ENCODE measurements at places on chromosomes 11 and 22. TPM values are rescaled to one million over a fixed set of nuclear protein-coding genes. Genes with fewer than 3 reads are reported as not detected.
A peak's percentile ranks its signal among the peaks of the same experiment; 100 is the strongest.

Gene CSRP3
- total RNA-seq = 3.5 TPM

Gene POU2AF2
- total RNA-seq = not detected

GRCh38 chr11:79942646-79943045, 501.8 kb upstream of the TENM4 start:
- H3K4me1 ChIP-seq = no peaks in the 10 kb centered on the region
- H3K27me3 ChIP-seq = no peaks in the 10 kb centered on the region
- H3K4me3 ChIP-seq = no peak overlapping the region
- H3K27ac ChIP-seq = no peak overlapping the region
- no peak for DNase-seq

GRCh38 chr11:5339771-5340322, 3.5 kb downstream of the OR51B5 start:
- DNase-seq = no peak
- no peaks in the 10 kb centered on the region for H3K4me1 ChIP-seq

DNA sequence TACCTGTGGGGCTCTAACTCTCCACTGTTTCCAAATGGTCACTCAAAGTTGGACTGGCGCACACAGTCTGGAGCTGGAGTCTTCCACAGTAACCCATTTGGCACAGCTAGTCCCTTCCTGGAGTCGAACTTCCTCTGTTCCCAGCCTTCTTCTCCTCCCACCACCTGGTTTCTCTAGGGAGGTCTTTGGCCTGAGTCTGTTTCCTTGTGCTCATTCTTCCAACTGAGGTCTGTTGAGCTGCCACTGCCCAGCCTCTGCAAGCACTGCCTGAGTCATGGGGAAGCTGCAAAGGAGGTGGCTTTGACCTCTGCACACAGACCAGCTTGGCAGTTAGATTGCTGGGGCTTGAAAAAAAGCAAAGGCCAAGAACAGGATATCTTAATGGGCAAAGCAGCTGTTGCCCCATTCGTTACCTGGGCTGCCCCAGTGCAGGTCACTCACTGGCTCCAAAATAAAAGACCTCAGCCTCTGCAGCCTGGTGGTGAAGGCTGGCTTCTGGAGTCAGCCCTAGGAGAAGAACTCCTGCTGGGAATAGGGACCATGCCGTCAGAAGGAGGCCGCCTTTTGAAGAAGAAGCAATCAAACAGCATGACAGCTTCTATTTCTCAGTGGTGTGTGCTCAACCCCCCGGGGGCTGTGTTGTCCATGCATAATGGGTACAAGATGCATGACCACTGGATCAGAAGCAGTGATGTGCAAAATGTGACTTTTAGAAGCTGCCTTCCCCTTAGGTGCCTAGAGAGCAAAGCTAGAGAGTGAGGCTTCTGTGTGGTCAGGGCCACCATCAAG, 3.0 kb downstream of the ADAMTS15 start:
- DNase-seq = no peak
- H3K27ac ChIP-seq = peak overlapping the region; percentile 92
- peaks cover 57% of the 10 kb centered on the region for H3K4me1 ChIP-seq

GRCh38 chr11:1970956-1971355, 23.8 kb downstream of the MRPL23 start:
- H3K27me3 ChIP-seq = no peaks in the 10 kb centered on the region
- DNase-seq = no peak
- H3K36me3 ChIP-seq = no peaks in the 10 kb centered on the region

DNA sequence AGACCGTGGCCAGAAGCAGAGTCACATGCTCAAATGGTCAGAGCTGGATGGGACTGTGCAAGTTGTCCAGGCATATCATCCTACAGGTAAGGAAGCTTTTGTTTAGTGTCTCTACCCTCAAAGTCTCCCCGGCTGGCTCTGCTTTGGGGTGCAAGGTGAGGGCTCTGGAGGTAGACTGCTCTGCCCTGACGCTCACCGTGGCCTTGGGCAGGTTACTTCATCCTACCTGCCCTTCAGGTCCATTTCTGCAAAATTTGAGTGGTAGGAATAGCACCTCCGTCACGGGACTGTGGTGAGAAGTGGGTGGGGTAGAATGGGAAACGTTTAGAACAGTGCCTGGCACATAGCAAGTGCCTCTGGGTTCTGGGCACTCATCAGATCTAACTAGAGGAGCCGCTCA, 42.2 kb downstream of the NAT10 start:
- H3K27me3 ChIP-seq = no peaks in the 10 kb centered on the region
- no peak overlapping the region for H3K4me3 ChIP-seq
- peaks cover 29% of the 10 kb centered on the region for H3K36me3 ChIP-seq
- no peak overlapping the region for H3K27ac ChIP-seq
- no peak for DNase-seq

Gene TTC36
- total RNA-seq = 1.6 TPM

Gene OR5M3
- total RNA-seq = not detected

Gene KIAA1671
- 38.1 TPM for total RNA-seq

- no peak overlapping the region for H3K27ac ChIP-seq
- H3K36me3 ChIP-seq = peaks cover 1% of the 10 kb centered on the region
- H3K4me3 ChIP-seq = no peak overlapping the region
- H3K27me3 ChIP-seq = no peaks in the 10 kb centered on the region
Measured at GRCh38 chr11:44136176-44136945, 40.9 kb downstream of the EXT2 start.

Data from lung (tissue), 17 donors.